ENCODE measurements at places on chromosomes 5 and 9.

GRCh38 chr9:92275541-92275940 lies 18.0 kb downstream of the IARS1 start:
- DNase-seq = no peak

DNA sequence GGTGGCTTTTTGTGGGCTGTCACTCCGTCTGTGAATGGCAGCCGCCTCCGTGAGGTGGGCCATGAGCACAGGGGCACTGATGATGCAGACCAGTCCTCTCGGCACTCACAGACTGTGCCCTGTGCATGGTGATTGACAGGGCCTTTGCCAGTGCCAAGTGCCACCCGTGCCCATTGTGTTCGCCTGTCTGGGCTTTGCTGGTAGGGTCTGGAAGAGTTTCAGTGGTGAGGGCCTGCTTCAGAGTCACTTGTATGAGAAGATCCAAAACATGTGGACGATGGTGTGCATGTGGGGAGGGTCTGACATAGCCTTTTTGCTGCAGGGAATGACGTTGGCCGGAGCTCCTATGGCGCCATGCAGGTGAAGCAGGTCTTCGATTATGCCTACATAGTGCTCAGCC lies 34.9 kb downstream of the TENT4A start:
- no peak for DNase-seq

DNA sequence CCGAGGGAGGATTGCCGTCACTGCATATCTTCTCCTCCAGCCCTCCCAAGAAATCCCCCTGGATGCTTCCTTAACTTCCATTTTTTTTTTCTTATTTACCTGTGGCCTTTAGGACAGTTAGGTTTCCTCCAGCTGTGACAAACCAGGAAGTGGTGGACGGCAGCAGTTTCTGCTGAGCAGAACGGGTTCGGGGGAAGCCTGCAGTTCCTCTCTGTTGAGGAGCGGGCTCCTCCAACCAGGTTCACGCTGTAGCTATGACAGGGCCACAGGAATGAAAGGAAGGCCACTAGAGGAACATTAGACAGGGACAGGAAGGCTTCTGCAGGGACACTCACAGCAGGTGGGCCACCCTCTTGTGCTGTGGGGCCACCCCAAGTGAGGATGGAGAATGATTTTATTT lies 76.7 kb upstream of the SYK start:
- DNase-seq = no peak

DNA sequence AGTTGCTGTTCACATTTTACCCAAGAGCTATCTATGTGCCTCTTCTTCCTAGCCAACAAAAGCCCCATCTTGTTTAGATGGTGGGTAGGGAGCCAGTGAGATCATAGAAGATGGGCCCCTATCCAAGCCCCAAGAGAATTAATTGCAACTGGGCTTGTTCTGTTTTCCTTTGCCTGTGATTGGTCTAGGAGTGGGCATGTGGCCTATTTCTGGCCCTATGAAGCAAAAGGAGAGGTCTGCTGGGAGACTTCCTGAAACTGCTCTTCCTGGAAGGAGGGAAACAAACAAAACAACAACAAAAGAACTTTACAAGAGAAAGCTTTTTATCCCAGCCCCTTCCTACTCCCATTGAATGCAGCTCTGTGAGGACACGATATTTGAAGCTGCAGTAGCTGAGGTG lies 32.5 kb upstream of the ALDOB start:
- DNase-seq = no peak

DNA sequence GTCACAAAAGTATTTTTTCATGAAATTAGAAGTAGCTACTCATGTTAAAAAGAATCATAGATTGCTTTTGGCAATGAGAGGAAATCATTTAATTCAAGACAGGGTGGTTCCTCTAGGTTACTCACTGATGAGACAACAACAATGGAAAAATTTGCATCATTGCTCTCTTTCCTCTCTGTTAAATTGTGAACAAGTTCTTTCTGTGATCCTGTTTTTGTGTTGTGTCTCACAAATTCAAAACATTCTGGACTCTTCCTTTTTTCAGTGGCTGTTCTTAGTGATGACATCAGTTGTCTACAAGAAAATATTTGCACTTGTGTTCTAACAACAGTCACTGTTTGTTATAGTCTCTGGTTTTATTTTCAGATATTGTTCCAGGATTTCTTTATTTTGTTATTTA lies 95.3 kb downstream of the XRCC4 start:
- no peak for DNase-seq

DNA sequence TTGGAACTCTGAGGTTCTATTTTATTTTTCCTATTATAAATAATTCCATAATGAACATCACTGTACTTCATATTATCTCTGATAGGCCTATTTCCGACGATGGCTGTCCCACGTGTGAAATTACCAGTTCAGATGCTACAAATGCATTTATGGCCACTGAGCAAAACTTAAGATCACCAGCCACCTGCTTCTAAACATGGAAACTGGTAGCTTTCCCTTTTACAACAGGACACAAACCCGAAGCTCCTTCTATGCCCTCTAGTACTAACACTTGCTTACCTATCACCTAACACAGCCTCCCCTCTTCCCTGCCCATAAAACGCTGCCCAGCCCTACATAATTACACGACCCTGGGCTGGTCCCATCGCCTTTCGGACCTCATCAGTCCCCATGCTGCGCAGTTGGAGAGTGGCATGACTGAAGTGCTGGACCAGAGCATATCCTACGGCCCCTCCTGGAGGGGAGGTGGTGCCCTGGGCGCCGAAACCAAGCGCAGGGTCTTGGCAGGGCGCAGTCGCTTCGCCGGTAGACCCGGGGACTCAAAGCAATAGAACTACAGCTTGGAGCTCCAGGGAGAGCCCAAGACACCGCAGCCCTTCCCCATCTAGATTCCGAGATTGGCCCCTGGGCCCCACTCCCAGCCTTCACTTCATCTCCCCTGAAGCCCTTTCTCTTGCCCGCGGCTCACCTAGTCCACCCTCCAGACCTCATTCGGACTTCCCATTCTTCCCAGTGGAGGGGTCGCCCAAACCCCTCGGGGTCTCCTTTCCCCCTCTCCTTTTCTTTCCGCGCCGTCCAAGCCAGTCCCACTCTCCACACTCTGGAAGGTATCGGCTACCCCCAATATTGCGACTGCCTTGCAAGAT lies 1.0 kb upstream of the SAP30L start:
- DNase-seq = no peak
